ENCODE measurements at places on chromosomes 5 and 9. TPM values are rescaled to one million over a fixed set of nuclear protein-coding genes. Genes with fewer than 3 reads are reported as not detected.

GRCh38 chr5:160463740-160464465, 42.2 kb downstream of the PTTG1 start:
- H3K4me3 ChIP-seq: no peak overlapping the region
- peaks cover 22% of the 10 kb centered on the region for H3K4me1 ChIP-seq
- H3K36me3 ChIP-seq: no peaks in the 10 kb centered on the region
- no peak for DNase-seq

DNA sequence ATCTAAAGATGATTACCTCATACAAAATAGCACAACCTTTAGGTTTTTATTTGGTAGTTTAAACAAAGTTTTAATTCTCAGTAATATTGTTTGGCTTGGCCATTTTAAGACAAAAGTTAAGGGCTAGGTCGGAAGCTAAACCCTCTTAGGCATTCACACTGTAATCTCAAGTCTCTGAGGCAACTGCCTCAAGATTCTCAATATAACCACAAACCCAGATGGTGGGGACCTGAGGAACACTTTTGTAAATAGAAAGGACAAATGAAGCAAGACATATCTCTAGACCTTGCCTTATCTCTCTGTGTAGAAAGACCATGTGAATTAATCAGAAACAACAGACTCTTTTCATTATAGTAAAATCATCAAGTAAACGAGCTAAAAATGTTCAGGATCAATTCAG, 500.2 kb upstream of the CDH6 start:
- H3K36me3 ChIP-seq: no peaks in the 10 kb centered on the region
- no peaks in the 10 kb centered on the region for H3K27me3 ChIP-seq
- no peaks in the 10 kb centered on the region for H3K4me1 ChIP-seq
- H3K4me3 ChIP-seq: no peak overlapping the region
- H3K27ac ChIP-seq: no peak overlapping the region

DNA sequence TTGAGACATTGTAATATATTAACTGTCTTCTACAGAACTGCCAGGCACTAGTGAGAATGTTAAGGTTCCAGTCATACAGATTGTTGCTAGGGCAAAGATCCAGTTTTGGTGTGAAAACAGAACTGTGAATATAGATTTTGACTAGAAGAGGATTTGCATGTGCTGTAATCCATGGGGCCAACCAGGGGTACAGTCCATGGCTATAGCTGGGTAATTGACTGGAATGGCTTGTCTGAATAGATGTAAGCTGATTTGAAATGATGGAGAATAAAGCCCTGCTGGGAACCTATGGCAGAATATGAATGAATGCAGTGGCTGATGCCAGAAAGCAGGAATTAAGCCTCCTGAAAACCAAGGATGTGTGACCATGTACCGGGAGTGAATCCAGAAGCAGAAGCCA, 748.5 kb upstream of the CDH10 start:
- H3K36me3 ChIP-seq: no peaks in the 10 kb centered on the region
- no peaks in the 10 kb centered on the region for H3K4me1 ChIP-seq
- H3K27me3 ChIP-seq: no peaks in the 10 kb centered on the region

- no peak overlapping the region for H3K4me3 ChIP-seq
- no peaks in the 10 kb centered on the region for H3K27me3 ChIP-seq
- no peak overlapping the region for H3K27ac ChIP-seq
Measured at GRCh38 chr5:14405267-14405666, 176.3 kb upstream of the OTULINL start.

- no peak overlapping the region for H3K27ac ChIP-seq
- H3K27me3 ChIP-seq: no peaks in the 10 kb centered on the region
- peaks cover 3% of the 10 kb centered on the region for H3K4me1 ChIP-seq
- no peaks in the 10 kb centered on the region for H3K36me3 ChIP-seq
- no peak overlapping the region for H3K4me3 ChIP-seq
- no peak for DNase-seq
Measured at GRCh38 chr9:306907-307306, 92.2 kb downstream of the DOCK8 start.

- H3K27ac ChIP-seq: no peak overlapping the region
- no peaks in the 10 kb centered on the region for H3K27me3 ChIP-seq
- H3K4me3 ChIP-seq: no peak overlapping the region
- peaks cover 31% of the 10 kb centered on the region for H3K36me3 ChIP-seq
- DNase-seq: no peak
- H3K4me1 ChIP-seq: no peaks in the 10 kb centered on the region
Measured at GRCh38 chr5:69285448-69286116, 47.0 kb downstream of the CCDC125 start.

DNA sequence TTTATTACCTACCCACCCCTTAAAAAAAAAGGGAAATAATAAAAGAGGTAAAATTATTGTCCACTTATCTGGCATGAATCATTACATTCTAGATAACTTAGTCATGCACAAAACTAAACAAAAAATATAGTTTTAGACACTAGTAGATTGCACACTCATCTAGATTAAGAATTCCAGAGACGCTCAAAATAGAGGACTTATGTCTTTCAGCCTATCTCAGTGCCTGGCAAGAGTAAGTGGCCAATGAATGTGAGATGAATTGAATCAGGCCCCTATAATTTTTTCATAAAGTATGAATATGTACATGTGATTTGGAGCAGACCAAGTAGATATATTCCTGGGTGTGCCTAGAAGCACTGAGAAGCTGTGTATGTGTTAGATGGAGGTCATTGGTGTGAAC, 2.0 kb upstream of the RXFP3 start:
- peaks cover 36% of the 10 kb centered on the region for H3K27me3 ChIP-seq
- H3K4me1 ChIP-seq: peaks cover 16% of the 10 kb centered on the region
- H3K27ac ChIP-seq: no peak overlapping the region
- H3K36me3 ChIP-seq: no peaks in the 10 kb centered on the region
- no peak overlapping the region for H3K4me3 ChIP-seq

DNA sequence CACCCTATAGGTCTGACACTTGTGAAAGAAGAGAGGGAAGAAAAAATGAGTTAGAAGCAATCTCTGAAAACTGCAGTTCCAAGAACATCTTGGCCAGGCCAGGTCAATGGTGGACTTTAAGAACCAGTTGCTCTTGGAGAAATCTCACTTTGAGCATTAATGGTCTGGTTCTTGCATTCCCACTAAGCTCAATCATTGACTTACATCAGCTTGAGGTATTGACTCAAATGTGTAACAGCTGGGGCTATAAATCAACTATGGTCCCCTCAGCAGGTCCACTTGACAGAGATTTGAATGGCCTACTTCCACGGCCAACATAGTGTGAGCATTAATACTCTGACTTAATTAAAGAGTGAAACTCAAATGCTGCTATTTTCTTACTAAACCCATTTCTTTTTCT, 357.8 kb upstream of the RGMB start:
- no peaks in the 10 kb centered on the region for H3K4me1 ChIP-seq
- H3K4me3 ChIP-seq: no peak overlapping the region
- no peaks in the 10 kb centered on the region for H3K36me3 ChIP-seq
- no peak for DNase-seq

GRCh38 chr5:67203701-67204074, 7.1 kb upstream of the CD180 start:
- peaks cover 12% of the 10 kb centered on the region for H3K4me1 ChIP-seq
- H3K27ac ChIP-seq: no peak overlapping the region
- no peak for DNase-seq
- no peaks in the 10 kb centered on the region for H3K36me3 ChIP-seq

CDK7 gene
- 37.2 TPM for total RNA-seq

SNCAIP gene
- 3.0 TPM for total RNA-seq

SAP30L gene
- 41.4 TPM for total RNA-seq
